Fibroblast of pulmonary artery (primary cell): ENCODE measurements at places on chromosomes 3 and 15.

DNA sequence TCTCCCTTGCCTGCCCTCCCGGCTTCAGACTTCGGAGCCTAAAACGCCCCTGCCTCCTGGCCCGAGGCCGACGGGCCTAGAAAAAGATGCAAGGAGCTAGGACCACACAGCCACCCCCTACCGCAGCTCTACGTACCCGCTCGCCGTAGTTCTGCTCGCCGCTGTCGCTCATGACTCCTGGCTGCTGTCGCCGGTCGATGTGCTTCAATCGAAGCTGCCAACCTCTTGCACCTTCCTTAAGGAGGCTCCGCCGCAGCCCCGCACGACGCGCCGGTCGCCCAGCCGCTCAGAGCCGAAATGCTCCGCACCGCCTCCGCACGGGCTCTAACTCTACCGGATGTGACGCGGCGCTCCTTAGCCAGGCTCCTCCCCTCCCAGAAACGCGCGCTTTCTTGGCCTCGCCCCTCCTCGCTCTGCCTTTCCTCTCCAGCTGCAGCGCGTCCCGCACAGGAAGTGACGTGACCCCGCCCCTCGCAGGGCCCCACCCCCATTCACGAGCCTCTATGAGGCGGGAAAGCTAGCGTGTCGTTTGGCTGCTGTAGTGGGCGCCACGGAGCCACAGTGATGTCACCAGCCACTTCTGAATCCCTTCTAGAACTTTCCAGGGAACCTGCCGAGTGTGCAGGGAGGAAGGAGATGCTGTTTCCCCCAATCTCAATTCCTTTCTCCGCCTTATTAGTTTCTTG lies at the start of gene TRA2B:
TSS of gene TRA2B (minus strand) at position 326 of the 686 bp plus-strand sequence. CDS start at position 172, 154 bp downstream.
- peak; percentile 98 for DNase-seq

- no peak for DNase-seq
Observed at GRCh38 chr3:27540231-27540630, 56.0 kb upstream of the SLC4A7 start.

DNA sequence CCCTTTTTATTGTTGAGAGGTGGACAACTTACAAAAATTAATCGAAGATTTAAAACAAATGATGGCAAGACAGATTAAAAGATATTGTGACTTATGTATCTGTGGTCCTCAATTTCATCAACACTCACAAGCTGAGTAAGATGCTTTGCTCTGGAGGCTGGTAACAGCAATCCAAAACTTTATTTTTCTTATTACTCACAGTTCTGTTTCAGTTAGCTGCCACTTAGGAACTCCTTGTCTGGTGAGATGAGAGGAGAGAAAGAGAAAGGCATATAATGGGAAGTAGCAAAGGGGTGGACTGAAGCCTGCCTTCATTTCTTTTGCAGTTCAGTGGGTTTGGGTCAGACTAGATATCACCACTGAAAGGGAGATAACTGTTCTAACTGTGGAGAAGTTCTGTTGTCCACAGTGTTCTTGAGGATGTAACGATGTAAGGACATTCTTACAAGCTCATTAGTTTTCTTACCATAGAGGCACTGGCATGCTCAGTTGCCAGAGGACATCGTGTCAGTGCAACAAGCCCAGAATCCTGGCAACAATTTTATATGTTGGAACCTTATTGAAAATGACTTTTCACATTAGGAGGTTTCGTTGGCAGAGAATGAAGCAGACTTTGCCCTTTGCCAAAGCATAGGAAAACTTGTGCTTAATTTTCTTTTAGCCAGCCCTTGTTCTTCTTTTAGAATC lies 93.6 kb downstream of the PLCL2 start:
- DNase-seq, result no peak

DNA sequence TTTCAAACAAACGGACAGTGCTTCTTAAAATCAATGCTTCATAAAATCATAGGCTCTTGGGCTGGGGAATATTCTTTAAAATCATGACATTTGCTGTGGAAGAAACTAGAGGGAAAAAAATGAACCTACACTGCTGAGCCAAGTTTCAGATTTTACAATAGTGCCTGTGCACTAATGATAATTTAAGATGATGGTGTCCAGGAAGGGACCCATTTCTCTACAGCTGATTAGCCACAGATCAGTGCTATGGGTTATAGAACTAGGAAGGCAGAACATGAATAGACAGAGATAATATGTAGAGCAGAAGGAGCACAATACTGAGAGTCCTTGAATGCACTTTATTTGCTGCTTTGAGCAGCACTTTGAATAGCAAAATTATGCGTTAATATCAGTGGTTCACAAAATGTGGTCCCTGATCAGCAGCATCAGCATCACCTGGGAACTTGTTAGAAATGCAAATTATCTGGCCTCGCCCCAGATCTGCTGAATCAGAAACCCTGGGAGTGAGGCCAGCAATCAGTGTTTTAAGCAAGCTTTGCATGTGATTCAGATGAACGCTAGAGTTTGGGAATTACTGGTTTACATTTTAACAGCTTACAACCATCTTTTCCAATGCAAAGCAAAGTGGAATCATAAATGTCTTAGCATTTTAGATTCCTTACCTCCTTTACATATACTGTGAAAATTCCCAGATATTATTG lies 135.8 kb upstream of the ANKRD28 start:
- no peak for DNase-seq

DNA sequence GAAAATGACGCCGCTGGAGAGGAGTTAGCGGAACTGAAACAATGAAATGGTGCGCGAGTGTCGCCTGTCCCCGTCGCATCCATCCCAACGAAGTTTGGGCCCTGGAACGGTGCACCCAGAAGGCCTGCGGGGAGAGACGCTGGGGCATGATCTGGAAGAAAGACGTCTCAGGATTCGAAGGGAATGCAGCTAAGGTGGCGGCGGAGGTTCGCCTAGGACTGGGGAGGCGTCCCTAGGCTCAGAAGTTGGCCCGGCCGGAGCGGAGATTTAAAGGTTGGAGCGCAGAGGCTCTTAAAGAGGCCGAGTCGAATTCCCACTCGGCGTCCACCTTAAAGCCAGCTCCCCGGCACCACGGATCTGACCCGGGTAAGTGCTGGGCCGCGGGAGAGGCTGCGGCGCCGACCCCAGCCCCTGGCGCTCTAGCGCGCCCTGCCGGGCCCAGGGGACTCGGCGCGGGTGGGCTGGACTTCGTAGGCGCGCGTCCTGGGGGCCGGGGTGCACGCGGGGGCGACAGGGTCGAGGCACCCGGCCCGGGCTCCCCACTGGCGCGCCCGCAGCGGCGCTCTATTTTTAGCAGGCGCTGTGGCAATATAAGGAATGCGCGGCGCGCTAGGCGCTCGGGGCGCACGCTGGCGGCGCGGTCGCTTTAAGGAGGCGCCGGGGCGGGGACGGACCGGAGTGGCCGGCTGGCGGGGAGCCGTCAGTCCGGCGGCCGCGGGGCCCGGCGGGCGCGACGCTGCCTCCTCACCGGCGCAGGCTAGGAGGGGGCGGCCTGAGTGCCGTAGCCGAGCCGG lies at the start of gene MRAS:
TSS of gene MRAS (plus strand) at position 620 of the 794 bp plus-strand sequence. CDS start 24,305 bp downstream, outside the sequence.
- peak; percentile 84 for DNase-seq
